Nasal cavity respiratory epithelium epithelial cell of viscerocranial mucosa (primary cell): ENCODE measurements at places on chromosomes 16 and 17. TPM values are rescaled to one million over a fixed set of nuclear protein-coding genes. Genes with fewer than 3 reads are reported as not detected.

NPTX1 gene
- total RNA-seq: under 0.01 TPM in 1 of 2 replicates, not detected in the other

NOG gene
- under 0.01 and 0.28 TPM in 2 replicates for total RNA-seq

TM4SF5 gene
- not detected in 2 replicates for total RNA-seq

TEKT3 gene
- total RNA-seq: not detected in 2 replicates

HS3ST6 gene
- 0.34 and 0.50 TPM in 2 replicates for total RNA-seq

PPP1R27 gene
- not detected in 2 replicates for total RNA-seq

HNF1B gene
- total RNA-seq: not detected in 2 replicates

BICDL2 gene
- 23.3 and 27.3 TPM in 2 replicates for total RNA-seq

TGFB1I1 gene
- total RNA-seq: 1.7 and 5.2 TPM in 2 replicates

SLC12A3 gene
- total RNA-seq: not detected in 2 replicates

GP1BA gene
- total RNA-seq: not detected in 2 replicates

DOC2A gene
- 0.21 TPM in 1 of 2 replicates, not detected in the other for total RNA-seq

CTDNEP1 gene
- 26.3 and 49.0 TPM in 2 replicates for total RNA-seq

CSH1 gene
- not detected in 2 replicates for total RNA-seq

KIF19 gene
- total RNA-seq: 0.07 TPM in 1 of 2 replicates, not detected in the other

MEFV gene
- total RNA-seq: under 0.01 and 0.07 TPM in 2 replicates

SCIMP gene
- total RNA-seq: not detected in 2 replicates

AGRP gene
- total RNA-seq: not detected in 2 replicates

WSCD1 gene
- under 0.01 TPM in 1 of 2 replicates, not detected in the other for total RNA-seq

PRKCB gene
- total RNA-seq: under 0.01 TPM in 1 of 2 replicates, not detected in the other

RUNDC3A gene
- 0.57 and 3.4 TPM in 2 replicates for total RNA-seq

ACAP1 gene
- 0.34 and 0.71 TPM in 2 replicates for total RNA-seq

CETP gene
- not detected in 2 replicates for total RNA-seq

ZDHHC1 gene
- total RNA-seq: 1.4 and 5.3 TPM in 2 replicates

DLX4 gene
- total RNA-seq: 0.07 TPM in 1 of 2 replicates, not detected in the other

WFIKKN2 gene
- total RNA-seq: not detected in 2 replicates

GAST gene
- 1.0 TPM in 1 of 2 replicates, not detected in the other for total RNA-seq

INCA1 gene
- under 0.01 and 0.21 TPM in 2 replicates for total RNA-seq

ABCC6 gene
- under 0.01 and 0.57 TPM in 2 replicates for total RNA-seq

SYCE1L gene
- total RNA-seq: 0.14 and 0.34 TPM in 2 replicates

OR1F1 gene
- 0.14 TPM in 1 of 2 replicates, not detected in the other for total RNA-seq

KARS1 gene
- 134 and 149 TPM in 2 replicates for total RNA-seq

METTL2A gene
- total RNA-seq: 29.3 and 31.4 TPM in 2 replicates

PHAF1 gene
- total RNA-seq: 16.1 and 30.3 TPM in 2 replicates

MT1M gene
- 0.34 and 0.57 TPM in 2 replicates for total RNA-seq

CIITA gene
- total RNA-seq: under 0.01 and 0.64 TPM in 2 replicates

PRSS8 gene
- total RNA-seq: 31.1 and 54.2 TPM in 2 replicates

CD300A gene
- 0.07 TPM in 1 of 2 replicates, not detected in the other for total RNA-seq

SKAP1 gene
- total RNA-seq: 0.14 TPM in 1 of 2 replicates, not detected in the other

IRX5 gene
- 0.93 and 3.1 TPM in 2 replicates for total RNA-seq

RCVRN gene
- total RNA-seq: not detected in 2 replicates

G6PC1 gene
- total RNA-seq: not detected in 2 replicates

TP53TG3D gene
- total RNA-seq: not detected in 2 replicates
